ENCODE measurements at places on chromosomes 7 and 10.
A peak's percentile ranks its signal among the peaks of the same experiment; 100 is the strongest.

GRCh38 chr10:22174442-22174841, 43.4 kb downstream of the EBLN1 start:
- no peak for DNase-seq

- DNase-seq, result no peak
Measured at GRCh38 chr7:98281757-98282606, 496 bp downstream of the BRI3 start.

DNA sequence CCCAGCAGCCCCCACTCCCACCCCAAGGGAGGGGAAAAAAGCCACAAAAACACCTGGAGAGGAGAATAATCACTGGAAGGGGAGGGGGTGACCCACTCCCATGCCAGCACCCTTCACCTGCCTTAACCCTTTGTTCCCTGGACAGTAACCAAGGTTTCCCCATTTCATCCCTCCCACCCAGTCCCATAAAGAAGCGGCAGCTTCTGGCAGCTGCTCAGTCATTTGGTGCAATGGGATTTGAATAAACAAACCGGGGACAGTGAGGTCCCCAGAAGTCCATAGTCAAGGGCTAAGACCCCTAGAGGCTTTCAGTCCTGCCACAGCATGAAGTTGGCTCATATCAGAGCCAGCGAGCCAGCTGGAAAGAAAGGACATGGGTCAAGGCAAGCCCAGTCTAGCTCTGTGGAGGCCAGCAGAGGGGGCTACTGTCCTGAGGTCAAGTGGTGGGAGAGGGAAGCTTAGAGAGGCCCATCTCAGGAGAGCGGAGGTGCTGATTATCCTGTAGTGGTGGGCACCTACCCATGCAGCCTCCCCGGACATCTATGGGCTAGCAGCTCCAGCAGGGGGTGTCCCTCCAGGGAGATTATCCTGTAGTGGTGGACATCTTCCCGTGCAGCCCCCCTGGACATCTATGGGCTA, 58.9 kb upstream of the LBX1 start:
- no peak for DNase-seq

DNA sequence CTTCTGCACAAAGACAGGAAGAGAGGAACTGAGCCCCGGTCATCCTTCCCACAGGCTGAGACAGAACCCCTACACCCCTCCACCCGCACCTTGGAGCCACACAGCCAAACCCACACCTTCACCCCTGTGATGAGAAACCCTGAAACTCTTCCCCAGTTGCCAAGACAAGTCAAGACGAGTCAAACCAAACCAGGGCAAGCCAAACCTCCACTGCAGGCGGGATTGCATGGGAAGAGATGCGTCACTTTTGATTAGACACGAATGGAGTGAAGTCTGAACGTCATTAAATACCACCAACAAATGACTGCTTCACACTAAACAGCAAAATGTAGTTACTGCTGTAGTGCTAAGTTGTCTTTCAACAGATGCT, 73.8 kb downstream of the PRPF18 start:
- no peak for DNase-seq

GRCh38 chr7:127252377-127252713, 396 bp downstream of the GRM8 start:
- no peak for DNase-seq

DNA sequence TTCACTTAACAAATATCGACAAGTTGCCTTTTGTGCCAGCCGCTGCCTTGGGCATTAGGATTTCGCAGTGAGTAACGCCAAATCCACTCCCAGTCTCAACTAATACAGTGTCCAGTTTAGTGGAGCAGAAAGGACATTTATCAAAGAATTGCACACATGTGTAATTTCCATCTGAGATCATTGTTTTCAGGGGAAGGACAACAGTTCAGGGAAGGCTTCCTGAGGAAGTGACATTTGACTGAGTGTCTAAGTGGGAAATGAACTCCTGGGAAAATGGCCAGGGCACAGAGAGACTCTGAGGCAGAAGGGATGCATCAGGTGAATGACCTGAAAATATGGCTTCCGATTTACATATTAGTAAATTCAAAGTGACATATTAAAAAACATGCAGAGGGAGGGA, 89.4 kb downstream of the ITGA8 start:
- no peak for DNase-seq

- DNase-seq, result no peak
Measured at GRCh38 chr10:43214956-43215561, 51.8 kb downstream of the RASGEF1A start.

- no peak for DNase-seq
Measured at GRCh38 chr7:94059746-94060145, 55.6 kb upstream of the BET1 start.

DNA sequence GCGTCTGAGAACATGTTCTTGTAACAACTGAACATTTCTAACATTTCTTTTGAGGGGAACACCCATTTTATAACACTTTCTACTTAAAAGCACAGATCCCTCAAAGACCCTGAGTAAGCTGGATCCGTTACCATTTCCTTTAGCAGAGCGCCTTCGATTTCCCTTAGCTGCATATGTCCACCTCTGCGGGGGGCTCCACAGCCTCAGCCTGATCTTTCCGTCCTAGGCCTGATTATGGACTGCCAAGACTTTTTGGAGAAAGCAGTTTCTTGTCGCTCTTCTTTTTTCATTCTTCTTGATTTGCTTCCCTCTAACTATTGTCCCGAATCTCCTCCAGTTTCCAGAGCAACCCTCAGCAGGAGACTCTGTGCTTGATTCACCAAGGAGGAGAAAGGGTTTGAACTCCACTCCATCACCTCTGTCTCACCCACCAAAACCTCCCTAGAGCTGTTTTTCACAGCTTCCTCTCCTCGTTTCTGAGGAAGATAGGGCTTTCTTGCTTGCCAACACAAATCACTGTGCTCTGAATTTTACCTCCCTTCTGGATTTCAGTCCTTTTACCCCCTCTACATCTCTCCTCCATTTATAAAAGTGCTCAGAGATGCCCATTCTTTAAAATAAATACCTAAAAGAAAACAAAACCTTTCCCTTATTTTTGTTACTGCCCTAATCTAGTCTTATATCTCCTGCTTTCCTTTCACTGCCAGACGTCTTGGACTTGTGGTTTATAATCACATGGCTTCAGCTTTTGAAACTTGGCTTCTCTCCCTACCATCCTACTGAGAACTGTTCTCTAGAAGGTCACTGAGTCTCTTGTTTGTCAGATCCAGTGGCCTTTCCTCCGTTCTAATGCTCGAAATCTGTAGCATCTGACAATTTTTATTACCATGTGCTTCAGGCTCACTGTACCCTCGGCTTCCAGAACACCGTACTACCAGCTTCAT, 30.5 kb upstream of the ZRANB1 start:
- DNase-seq, result peak; percentile 61

- DNase-seq, result no peak
Measured at GRCh38 chr10:554182-554848, 135.2 kb downstream of the DIP2C start.

DNA sequence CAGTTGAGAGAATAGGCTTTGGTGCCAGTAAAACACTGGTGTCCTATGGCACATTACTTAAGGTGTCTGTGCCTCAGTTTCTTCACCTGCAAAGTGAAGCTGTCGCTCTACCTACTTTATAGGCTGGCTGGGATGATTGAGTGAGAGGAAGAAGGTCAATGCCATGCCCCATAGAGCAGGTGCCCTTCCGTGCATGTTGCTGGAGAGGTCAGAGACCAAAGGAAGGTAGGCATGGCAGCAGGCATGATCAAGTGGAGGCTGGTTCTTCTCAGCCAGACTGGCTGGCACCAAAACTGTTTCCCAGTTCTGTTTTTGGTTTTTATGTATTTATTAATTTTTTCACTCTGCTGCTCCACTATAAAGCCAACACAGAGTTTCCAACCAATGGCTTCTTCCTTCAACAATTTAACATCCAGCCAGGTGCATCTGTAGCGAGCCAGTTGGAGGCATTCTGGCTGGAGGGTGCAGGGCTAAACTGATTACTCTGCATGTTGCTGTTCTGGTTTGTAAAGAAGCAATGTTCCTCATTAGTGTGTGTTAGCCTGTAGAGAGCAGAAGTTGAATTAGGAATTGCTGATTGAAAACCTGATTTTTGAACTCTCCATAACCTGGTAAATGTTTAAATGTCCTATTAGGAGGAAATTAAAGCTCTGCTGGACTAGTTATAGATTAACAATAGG, 144.3 kb upstream of the TNS3 start:
- no peak for DNase-seq

GRCh38 chr7:12646139-12646538, 41.3 kb upstream of the ARL4A start:
- no peak for DNase-seq

DNA sequence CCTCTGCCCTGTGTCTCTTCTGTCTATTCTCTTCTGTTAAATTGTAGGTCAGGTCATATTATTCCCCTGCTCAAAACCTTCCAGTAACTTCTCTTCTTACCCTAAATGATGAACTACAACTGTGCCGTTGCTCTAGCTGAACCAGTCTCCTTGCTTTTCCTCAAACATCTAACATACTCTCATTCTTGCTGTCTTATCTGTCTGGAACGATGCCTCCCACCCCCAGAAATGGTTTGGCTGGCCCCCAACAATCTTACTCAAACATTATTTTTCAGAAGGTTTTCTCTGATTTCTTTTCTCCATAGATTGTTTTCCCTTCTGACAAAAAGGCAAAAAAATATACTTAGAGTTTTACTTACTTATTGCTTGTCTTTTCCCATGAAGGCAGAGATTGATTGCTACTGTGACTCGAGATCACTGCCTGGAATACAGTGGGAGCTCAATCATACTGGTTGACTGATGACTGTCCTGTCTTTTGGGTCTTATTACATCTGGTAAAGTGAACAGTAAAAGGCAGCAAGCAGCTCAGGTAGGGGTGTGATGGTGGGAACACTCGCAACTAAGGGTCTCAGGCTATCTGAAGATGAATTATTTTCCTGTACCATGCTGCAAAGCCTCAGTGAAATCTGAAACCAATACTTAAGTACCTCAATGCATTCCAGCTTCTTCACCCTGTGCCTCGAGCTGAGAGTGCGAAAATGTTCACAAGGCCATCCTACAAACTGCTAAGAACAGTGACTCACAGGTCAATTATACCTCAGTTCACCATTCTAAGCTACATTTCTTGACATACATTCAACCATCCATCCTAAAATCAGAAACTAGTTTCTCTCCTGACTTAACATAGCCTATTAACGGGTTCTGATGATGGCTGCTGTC, 67.6 kb downstream of the DNMBP start:
- DNase-seq, result no peak
